Frontal cortex (tissue), 4 donors: ENCODE measurements at places on chromosomes 6 and 20. TPM values are rescaled to one million over a fixed set of nuclear protein-coding genes. Genes with fewer than 3 reads are reported as not detected.

GPLD1 gene
- 10.6 TPM for total RNA-seq

BTBD3 gene
- 52.2 TPM for total RNA-seq

ITPA gene
- 47.3 TPM for total RNA-seq

SLC17A1 gene
- not detected for total RNA-seq

TTK gene
- 5.7 TPM for total RNA-seq

KCNQ2 gene
- total RNA-seq: 159 TPM

WFDC12 gene
- not detected for total RNA-seq

BEND6 gene
- 22.8 TPM for total RNA-seq

FNDC11 gene
- 6.1 TPM for total RNA-seq

HMGN4 gene
- 73.4 TPM for total RNA-seq

SCRT2 gene
- 1.6 TPM for total RNA-seq

WFDC2 gene
- total RNA-seq: 3.3 TPM

SLC32A1 gene
- total RNA-seq: 7.7 TPM

FAM184A gene
- total RNA-seq: 30.2 TPM

GGTLC1 gene
- not detected for total RNA-seq
